ENCODE measurements at places on chromosomes 5 and 9. TPM values are rescaled to one million over a fixed set of nuclear protein-coding genes. Genes with fewer than 3 reads are reported as not detected.
A peak's percentile ranks its signal among the peaks of the same experiment; 100 is the strongest.

- no peak for DNase-seq
These were observed 273.2 kb downstream of the SYK start for GRCh38 chr9:91074866-91075265.

GRCh38 chr9:69671311-69671878 lies 776 bp downstream of the APBA1 start:
- DNase-seq = peak; percentile 57

The C5orf47 gene
- not detected for total RNA-seq

DNA sequence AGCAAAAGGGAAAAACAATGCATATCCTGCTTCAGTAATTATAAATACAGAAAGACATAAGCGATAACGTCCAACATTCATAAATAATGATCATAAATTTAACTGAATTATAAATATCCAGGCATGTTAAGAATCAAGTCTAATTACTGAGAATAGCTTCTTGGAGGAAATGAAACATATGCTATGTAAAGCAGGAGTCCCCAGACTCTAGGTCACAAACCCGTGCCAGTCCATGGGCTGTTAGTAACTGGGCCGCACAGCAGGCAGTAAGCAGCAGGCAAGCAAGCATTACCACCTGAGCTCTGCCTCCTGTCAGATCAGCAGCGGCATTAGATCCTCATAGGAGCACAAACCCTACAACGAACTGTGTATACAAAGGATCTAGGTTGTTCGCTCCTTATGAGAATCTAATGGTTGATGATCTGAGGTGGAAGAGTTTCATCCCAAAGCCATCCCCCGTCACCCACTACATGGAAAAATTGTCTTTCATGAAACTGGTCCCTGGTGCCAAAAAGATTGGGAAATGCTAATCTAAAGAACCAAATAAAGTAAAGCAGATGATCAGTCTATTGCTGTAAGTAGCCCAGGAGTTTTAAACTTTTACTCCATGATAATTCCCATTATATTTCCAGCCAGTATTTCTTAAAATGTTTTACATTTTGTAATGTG lies 50.4 kb downstream of the CERT1 start:
- DNase-seq = no peak

- DNase-seq = no peak
These were observed 298.0 kb downstream of the FBXL7 start for GRCh38 chr5:15798006-15798405.

The DBH gene
- total RNA-seq = 0.13 TPM

The SIGMAR1 gene
- total RNA-seq = 43.6 TPM

The SLC6A3 gene
- total RNA-seq = not detected

DNA sequence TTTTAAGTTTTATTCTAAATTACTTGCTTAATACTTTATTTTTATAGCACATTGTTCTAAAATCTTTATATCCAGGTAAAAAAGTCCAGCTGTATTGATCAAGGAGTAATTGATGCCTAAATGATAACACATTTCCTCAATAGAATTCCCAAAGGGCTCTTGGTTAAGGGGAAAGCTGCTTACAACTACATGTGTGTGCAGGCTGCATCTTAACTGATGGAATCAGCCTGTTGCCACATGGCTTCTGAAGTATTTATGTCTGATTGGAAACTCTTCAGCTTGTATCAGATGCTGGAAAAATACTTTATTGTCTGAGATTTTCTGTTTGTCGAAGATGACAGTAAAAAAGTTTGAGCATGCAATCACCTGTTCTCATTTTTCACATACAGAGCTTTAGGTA lies 182.6 kb downstream of the FBXL7 start:
- no peak for DNase-seq

The TMEM8B gene
- 31.7 TPM for total RNA-seq

DNA sequence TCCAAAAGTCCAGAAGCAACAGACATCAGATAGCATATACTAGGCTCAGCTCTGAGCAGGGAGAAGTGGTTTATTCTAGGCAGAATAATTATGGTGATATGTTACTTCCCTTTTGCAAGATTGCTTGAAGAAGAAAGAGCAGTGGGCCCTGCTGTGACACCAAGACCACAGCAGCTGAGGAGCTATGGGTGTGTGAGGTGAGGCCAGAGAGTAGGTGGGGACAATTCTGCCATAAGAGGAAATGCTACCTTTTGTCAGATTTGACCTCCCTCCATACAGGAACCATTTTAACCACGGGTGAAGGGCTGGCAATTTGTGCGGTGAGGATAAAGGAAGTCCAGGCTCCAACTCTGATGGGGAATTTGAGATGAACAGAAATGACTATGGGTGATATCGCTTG lies 51.3 kb downstream of the TNFSF15 start:
- DNase-seq = no peak

GRCh38 chr5:128100860-128101557 lies 17.4 kb downstream of the SLC12A2 start:
- no peak for DNase-seq

- DNase-seq = no peak
These were observed 60.2 kb downstream of the SMIM23 start for GRCh38 chr5:171845857-171846256.

GRCh38 chr9:99867536-99867935 lies 38.9 kb upstream of the STX17 start:
- DNase-seq = no peak

GRCh38 chr9:99368341-99369326 lies 146.6 kb downstream of the SEC61B start:
- DNase-seq = peak; percentile 81

- no peak for DNase-seq
These were observed 58.0 kb upstream of the CEMIP2 start for GRCh38 chr9:71826279-71826678.

DNA sequence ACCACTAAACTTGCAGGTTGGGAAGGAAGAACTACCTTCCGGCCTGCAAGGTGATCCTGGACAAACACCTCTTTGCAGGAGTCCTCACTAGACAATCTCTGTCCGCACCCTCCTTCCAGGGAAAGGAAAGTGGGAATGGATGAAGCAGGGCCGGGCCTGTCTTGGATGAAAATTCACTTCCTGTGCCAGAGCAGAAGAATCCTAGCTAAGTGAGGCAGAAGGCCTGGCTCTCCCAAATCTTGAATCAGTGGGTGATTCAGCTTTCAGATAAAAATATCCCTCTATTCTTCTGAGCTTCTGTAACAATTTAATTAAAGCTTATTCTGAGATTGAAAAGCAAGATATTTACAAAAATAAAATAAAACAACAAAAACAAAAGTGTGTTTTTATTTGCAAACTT lies 281.9 kb upstream of the TLE4 start:
- no peak for DNase-seq

DNA sequence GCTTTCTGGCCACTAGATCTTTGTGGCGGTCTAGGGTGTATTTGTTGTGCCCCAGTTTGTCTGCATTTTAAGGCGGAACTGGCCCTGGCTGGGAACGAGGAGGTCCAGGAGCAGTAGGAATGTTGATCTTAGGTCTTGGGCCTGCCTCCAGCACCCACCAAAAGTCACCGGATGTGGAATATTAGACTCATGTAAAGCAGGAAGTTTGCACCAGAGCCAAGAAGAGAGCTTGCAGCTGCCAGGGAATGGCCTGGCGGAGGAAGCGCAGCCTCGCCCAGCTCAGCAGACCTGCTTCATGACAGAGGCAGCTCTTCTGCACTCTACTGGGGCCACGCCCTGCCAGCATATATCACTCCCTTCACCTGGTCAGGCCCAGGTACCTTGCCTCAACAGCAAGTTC lies 3.3 kb downstream of the GPX3 start:
- DNase-seq = peak; percentile 75

- DNase-seq = no peak
These were observed 133.3 kb downstream of the MACROH2A1 start for GRCh38 chr5:135265497-135266302.

GRCh38 chr9:87198716-87199115 lies 251.4 kb upstream of the GAS1 start:
- DNase-seq = no peak

- DNase-seq = no peak
These were observed 887 bp downstream of the GDA start for GRCh38 chr9:72150127-72150526.

The NIPAL4 gene
- total RNA-seq = 0.36 TPM

DNA sequence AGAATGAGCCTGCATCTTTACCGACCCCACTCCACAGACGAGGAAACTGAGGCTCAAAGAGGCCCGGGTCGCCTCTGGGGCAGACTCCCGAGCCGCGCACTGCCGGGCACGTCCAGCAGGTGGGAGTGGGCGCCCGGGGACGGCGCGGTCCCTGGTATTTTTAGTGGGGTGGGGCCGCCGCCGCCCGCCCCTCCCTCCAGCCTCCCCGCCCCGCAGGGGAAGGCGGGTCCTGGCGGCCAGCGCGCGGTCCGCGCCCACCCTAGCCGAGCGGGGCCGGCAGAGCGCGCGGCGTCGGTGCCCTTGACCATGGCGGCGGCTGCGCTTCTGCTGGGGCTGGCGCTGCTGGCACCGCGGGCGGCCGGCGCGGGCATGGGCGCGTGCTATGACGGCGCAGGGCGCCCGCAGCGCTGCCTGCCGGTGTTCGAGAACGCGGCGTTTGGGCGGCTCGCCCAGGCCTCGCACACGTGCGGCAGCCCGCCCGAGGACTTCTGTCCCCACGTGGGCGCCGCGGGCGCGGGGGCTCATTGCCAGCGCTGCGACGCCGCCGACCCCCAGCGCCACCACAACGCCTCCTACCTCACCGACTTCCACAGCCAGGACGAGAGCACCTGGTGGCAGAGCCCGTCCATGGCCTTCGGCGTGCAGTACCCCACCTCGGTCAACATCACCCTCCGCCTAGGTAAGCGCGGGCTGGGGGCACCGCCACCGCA lies at the start of gene LAMC3:
Gene LAMC3 (plus strand): TSS at position 266 of the 710 bp plus-strand sequence. CDS start 41 bp downstream, at position 307.
- DNase-seq = no peak

- no peak for DNase-seq
These were observed 8.2 kb upstream of the PHF2 start for GRCh38 chr9:93568169-93568568.

The BARHL1 gene
- not detected for total RNA-seq

The PCDHGA1 gene
- 1.4 TPM for total RNA-seq

DNA sequence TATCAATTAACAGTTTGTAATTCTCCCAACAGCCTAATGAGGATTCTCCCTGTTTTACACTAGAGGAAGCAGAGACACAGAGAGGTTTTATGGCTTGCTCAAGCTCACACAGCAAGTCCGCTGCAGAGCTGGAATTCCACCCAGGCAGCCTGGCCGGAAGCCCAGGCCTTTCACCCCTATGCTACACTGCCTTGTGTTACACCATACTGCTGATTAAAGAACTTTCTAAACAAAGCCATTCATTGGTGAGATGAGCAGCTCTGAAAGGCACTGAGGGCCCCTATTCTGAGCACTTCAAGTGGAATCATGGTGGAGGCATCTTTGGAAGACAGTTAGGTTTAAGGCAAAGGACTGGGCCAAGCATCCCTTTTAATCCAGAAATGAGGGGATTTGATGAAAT lies 14.7 kb upstream of the LARP1 start:
- DNase-seq = peak; percentile 70

The FBP1 gene
- 13.6 TPM for total RNA-seq

GRCh38 chr9:72203205-72203803 lies 54.1 kb downstream of the GDA start:
- no peak for DNase-seq

- DNase-seq = no peak
These were observed 3.3 kb downstream of the ANKS6 start for GRCh38 chr9:98793031-98793430.

The CBY3 gene
- total RNA-seq = not detected

The TYRP1 gene
- total RNA-seq = not detected

The CRHBP gene
- 1.4 TPM for total RNA-seq

DNA sequence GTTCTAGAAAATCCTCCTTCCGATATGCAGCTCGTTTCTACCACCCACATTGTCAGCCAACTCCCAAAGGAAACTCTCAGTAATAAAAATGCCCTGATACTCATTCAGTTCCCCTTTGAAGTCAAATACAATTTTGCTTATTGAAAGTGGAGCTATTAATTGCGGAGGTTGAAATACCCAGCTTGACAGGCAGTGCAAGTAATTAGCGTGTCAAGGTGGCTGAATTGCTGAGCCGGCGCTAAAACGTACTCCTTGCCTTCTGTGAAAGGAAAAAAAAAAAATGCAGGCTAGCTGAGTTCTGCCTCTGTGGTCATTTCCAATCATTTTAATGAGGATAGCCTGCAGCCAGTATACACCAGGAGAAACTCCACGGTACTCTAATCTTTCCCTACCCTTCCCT lies 165.5 kb downstream of the RORB start:
- no peak for DNase-seq

The ZNF608 gene
- 32.9 TPM for total RNA-seq

The PRPF4 gene
- total RNA-seq = 16.3 TPM

- DNase-seq = peak; percentile 83
These were observed at the start of gene CCDC69 for GRCh38 chr5:151223447-151224264. TSS of gene CCDC69 (minus strand) at chr5:151224092. CDS start at chr5:151223970, 122 bp downstream.

DNA sequence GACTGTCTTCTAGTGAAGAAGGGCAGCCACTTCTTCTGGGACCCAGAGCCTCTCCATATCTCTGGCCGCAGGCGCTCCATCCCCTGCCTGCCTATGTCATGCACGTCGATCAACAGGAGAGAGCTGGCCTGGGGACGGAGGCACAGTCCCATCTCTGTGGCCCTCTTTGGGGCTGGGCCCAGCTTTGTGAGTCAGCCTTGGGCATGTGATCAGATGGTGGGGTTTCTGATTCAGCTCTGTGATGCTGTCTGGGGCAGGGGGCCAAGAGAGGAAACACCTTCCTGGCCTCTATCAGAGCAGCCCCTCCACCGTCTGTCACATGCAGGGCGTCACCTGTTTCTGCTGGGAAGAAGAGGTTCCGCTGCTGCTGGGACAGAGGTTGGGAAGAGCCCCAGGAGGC lies 72.6 kb downstream of the MVB12B start:
- no peak for DNase-seq

The ANKRD20A1 gene
- 4.1 TPM for total RNA-seq

DNA sequence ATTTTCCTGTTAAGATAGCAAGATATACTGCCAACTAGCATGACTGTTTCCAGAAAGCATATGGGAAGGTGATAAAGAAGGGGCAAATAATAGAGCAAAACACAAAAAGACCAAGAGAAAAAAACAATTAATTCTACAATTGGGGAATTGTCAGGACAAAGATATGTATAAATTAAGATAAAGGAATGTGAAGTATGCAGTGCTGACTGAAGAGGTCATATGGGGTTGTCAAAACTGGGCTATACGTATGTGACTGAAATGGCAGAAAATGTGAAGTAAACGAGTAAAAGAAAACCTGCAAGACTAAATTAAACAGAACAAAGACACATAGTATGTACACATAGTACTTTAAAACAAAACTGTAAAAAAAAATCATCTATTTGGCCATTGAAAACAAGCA lies 222.3 kb downstream of the ARL15 start:
- DNase-seq = no peak

GRCh38 chr9:15086778-15087324 lies 176.6 kb upstream of the FREM1 start:
- no peak for DNase-seq

The LCN15 gene
- not detected for total RNA-seq

All from sciatic nerve (tissue), 2 donors.